BE2C (cell line): ENCODE measurements at places on chromosomes 1 and 21.
A peak's percentile ranks its signal among the peaks of the same experiment; 100 is the strongest.

GRCh38 chr21:19921211-19921610, 1077.0 kb upstream of the NCAM2 start:
- no peak for DNase-seq

DNA sequence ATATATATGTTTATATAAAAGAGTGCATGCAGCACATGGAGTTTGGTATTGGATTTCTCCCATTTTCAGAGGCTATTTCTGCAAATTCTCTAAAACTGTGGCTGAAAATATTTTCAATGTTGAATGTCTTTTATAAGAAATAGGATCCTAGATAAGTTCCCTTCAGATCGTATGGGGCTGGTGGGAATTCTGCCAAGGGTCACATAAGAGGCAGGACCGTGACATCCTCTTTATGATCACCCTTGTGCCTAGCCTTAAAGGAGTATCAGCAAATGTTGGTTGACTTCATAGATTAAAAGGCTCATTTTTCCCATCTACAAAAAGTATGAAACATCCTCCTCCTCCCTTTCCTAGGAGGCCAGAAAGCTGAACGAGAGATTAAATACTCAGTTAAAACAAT, 1.3 kb upstream of the IFNAR2 start:
- DNase-seq = no peak

- no peak for DNase-seq
Observed at GRCh38 chr1:183583466-183583865, 6.8 kb downstream of the NCF2 start.

DNA sequence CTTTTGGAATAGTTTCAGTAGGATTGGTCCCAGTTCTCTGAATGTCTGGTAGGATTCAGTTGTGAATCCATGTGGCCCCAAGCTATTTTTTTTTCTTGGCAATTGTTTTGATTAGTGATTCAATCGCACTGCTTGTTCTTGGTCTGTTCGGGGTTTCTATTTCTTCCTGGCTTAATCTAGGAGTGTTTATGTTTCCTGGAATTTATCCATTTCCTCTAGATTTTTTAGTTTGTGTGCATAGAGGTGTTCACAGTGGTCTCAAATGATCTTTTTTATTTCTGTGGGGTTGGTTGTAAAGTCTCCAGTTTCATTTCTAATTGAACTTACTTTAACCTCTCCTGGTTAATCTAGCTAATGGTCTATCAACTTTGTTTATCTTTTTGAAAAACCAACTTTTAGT, 117.6 kb downstream of the NME7 start:
- DNase-seq = no peak

- DNase-seq = no peak
Observed at GRCh38 chr1:238647877-238648276, 738.5 kb upstream of the CHRM3 start.

- no peak for DNase-seq
Observed at GRCh38 chr1:245580651-245581050, 425.9 kb downstream of the KIF26B start.

DNA sequence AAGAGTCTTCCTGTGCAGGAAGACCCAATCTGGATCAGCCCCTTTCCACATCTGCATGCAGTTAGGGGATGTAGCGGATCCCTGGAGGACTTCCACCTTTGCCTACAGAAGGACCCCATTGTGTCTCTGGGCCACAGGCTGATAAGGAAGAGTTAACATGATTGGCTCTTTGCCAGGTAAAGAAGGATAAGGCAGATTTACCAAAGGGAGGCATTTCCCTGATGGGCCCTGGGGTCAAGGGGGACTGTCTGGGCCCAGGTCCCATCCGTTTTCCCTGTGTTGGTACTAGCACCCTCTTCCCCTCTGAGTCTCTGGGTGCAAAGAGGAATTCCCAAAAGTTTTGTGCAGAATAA, 29.1 kb downstream of the SLC26A9 start:
- DNase-seq = no peak

DNA sequence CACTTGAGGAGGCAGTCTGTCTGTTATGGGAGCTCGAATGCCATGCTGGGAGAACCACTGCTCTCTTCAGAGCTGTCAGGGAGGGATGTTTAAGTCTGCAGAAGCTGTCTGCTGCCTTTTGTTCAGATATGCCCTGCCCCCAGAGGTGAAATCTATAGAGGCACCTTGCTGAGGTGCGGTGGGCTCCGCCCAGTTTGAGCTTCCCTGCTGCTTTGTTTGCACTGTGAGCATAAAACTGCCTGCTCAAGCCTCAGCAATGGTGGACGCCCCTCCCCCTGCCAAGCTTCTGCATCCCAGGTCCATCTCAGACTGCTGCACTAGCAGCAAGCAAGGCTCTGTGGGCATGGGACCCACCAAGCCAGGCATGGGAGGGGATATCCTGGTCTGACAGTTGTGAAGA, 247.5 kb downstream of the LMX1A start:
- no peak for DNase-seq

DNA sequence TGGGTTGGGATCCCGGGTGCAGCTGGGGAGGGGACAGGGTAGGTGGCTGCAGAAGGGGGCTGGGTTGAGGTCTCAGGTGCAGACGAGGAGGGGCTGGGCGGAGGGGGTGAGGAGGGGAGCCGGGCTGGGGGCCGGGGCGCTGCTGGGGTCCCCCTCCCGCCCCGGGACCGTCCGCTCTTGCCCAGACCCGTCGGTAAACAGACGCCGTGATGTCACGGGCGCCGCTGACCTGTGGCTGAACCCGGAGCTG, 22.3 kb downstream of the DHRS3 start:
- no peak for DNase-seq

DNA sequence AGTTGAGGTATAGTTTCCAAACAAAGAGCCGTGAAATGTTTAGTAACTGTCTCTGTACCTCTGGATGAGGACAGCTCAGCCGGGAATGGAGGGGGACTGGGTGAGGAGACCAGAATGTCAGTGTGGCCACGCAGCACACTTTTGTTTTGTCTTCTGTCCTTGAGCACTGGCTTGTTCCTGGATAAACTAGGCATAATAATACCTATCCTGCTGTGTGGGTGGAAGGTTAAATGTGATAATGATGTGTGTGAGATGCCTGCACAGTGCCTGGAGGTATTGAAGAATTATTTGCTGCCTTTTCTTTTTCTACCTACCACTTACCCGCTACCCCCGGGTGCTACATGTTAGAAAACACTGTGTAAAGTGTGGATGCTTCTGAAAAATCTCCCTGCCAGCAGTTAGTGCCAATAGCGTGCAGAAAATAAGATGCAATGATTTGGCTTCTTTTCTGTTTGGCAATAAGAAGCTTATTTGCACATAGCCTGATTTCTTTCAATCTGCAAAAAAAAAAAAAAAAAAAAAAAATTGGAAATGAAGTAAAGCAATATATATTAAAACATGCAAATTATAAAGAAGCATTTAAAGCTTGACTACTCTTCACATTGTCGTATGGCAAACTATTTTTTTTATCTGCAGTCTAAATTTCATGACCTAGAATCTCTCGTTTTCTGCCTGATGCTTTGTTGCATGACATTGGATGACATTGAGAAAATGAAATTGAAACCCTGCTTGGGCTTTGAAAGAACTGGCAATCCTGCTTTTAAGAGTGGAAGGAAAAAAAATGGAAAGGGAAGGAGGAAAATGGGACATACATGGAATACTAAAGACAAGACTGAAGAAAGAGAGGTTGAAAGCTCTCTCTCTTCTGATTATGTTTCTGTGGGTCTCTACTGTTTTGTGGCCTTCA, 89.5 kb downstream of the DISC1 start:
- DNase-seq = no peak

GRCh38 chr1:161954050-161954449, 69.6 kb downstream of the OLFML2B start:
- DNase-seq = no peak

- peak; percentile 39 for DNase-seq
Observed at GRCh38 chr1:207752456-207752998, 673 bp downstream of the CD46 start.

GRCh38 chr1:38208716-38209632, 162.4 kb upstream of the POU3F1 start:
- DNase-seq = peak; percentile 14

DNA sequence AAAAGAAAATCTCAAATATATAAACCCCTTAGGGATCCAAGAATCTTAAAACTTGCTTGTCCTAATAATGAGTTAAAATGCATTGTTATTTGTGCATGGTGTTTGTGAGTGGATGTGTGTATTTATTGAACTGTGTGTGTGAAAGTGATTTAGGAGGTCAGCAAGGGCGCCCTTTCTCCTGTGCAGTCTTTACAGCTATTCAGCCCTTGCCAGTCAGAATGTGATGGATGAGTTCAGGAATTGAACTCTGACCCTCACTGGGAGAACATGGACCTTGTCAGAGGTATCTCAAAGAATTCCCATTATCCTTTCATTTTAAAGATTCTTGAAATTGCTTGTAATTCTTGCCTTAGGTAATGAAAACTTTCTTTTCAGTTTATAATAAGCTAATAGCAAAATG, 493.0 kb upstream of the ADGRL4 start:
- DNase-seq = no peak

DNA sequence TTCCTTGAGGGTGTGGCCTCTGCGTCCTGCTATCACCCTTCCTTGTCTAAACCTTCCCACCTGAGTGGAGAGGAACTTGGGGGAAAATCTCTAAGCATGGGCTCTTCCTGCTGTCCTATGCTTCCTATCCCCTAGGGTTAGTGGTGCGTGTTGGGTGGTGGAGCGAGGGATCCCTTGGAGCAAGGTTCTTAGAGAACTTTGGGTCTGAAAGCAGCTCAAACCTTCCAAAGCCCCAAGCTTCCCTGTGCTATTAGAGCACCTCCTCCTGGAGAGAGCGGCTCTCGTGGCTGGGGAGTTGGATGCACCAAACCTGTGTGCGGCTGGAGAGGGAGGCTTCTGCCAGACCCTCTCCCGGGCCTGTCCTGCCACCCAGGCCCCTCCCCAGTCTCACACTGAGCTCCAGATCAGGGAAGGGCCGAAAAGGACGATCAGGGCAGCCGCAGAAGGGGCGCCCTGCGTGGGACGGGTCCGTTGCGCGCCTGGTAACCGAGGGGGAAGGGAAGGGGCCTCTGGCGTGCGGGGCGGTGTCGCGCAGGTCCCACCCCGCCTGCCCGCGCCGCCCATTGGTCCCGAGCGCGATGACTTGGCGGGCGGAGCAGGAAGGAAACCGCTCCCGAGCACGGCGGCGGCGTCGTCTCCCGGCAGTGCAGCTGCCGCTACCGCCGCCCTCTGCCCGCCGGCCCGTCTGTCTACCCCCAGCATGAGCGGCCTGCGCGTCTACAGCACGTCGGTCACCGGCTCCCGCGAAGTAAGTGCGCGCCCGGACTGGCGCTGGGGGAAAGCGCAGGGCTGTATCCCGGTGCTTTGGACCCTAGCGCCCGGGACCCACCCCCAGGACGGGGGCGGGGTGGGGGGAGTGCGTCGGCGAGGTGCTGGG, at the start of gene SH3BGRL3:
Gene SH3BGRL3 (plus strand): TSS at position 631 of the 877 bp plus-strand sequence. CDS start 70 bp downstream, at position 701.
- peak; percentile 82 for DNase-seq

- no peak for DNase-seq
Observed at GRCh38 chr1:18475234-18475905, 5.4 kb upstream of the KLHDC7A start.

DNA sequence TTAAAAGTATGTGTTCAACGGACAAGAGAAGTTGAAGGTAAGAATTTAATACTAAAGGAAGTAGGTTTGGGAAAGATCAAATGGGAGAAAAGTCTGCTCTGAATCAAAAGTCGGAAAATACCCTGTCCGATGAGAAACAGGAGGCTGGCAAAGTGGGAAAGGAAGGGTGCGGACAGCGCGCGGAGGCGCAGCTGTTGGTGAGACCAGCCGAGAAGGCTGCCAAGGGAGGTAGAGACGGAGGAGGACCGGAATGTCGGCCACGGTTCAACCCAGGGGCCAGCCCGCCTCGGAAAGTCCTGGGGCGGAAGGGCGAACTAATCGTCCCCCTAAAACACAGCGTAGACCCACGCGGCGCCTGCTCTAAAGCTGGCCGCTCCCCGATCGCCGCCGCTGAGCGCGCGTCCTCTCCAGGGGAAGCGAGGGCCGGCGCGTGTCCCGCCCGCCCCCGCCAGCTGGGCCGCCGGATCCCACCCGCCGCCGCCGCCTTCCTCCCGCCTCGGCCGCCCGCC, 639 bp upstream of the SPATA1 start:
- DNase-seq = no peak

DNA sequence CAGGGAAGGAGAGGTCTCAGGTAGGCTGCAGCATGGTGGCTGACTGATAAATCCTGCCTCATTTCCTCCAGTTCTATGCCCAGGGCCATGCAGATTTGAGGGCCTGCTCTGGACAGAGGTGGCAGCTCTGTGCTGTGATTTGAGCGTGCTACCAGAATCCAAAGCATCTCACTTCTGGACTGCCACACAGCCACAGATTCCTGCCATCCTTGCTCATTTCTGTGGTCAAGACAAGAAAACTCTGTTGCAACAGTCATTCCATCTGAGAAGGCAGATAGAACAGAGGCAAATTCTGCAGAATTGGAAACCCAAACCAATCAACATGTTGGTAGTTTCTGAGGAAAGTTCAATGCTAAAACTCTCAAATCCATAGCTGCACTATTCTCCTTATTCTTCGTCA, 102.8 kb upstream of the GALNT2 start:
- DNase-seq = no peak

GRCh38 chr1:26119892-26120608, 8.4 kb downstream of the PDIK1L start:
- DNase-seq = no peak

GRCh38 chr1:162922201-162922600, 61.2 kb upstream of the CCDC190 start:
- no peak for DNase-seq

GRCh38 chr21:46022551-46023525, 41.3 kb downstream of the COL6A1 start:
- no peak for DNase-seq

GRCh38 chr1:172499636-172500141, 33.3 kb upstream of the SUCO start:
- DNase-seq = no peak

- DNase-seq = no peak
Observed at GRCh38 chr21:23534850-23535249, 2072.4 kb downstream of the MRPL39 start.

- DNase-seq = no peak
Observed at GRCh38 chr21:41715649-41716281, 51.1 kb downstream of the RIPK4 start.

- no peak for DNase-seq
Observed at GRCh38 chr1:28067523-28068090, 20.8 kb downstream of the EYA3 start.

DNA sequence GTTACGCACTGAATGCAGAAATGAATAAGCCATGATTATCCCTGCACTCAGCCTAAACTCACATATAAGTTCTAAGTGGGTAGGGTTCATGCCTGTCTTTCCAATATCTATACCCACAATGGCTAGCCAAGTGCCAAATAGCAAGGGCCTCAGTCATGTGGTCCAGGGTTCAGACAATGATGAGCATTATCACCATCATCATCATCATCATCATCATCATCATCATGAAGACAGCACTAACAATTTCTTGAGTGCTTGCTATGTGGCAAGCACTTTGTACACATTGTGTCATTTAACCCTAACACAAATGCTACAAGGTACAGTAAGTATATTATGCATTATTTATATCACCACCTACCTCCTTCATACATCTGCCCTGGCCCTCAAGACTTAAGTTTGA, 500.0 kb downstream of the AGBL4 start:
- DNase-seq = no peak

DNA sequence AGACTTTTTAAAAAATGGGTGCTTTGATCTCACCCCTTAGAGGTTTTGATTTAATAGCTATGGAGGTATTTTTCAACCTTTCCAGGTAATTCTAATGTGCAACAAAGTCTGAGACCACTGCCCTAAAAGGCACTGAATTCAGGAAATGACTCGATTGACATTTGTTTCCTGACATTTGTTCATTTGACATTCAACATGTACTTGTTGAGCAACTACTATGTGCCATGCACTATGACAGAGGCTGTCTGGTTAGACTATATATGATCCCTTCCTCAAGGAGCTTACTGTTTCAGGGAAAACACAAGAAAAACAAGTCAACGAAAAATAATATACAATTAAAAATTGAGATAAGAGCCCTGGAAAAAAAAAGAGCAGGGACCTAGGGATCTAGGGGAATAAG, 25.6 kb upstream of the AVPR1B start:
- no peak for DNase-seq
